BE2C (cell line): ENCODE measurements at places on chromosomes 4 and X.

DNA sequence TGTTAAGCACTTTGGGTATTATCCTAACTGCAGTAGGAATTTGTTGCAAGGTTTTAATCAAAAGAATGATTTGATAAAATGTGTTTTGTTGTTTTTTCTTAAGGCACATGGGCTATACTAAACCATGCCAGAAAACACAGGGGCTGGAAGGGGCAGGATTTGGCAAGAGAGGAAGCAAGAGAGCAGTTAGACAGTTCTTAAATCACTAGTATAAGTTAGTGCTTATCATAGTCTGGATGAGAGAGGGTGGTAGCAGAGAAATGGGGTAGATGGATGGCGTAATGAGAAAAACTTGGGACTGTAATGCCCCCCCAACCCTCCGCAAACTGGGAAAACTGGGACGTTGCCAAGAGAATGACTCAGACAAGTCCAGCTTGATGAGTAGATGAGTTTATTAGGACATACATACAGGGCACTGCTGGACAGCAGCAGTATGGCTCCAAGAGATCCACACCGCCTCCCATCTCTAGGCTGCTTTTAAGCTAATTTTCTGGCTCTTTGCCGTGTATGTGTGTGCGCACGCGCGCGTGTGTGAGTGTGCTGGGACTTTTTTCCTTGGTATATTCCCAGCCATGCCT is 151.5 kb downstream of the PDLIM5 start:
- peak; percentile 84 for DNase-seq

GRCh38 chr4:146943691-146944375 is 1.8 kb downstream of the TTC29 start:
- no peak for DNase-seq

- no peak for DNase-seq
Measured at GRCh38 chr4:123401271-123402120, 4.9 kb downstream of the SPRY1 start.

DNA sequence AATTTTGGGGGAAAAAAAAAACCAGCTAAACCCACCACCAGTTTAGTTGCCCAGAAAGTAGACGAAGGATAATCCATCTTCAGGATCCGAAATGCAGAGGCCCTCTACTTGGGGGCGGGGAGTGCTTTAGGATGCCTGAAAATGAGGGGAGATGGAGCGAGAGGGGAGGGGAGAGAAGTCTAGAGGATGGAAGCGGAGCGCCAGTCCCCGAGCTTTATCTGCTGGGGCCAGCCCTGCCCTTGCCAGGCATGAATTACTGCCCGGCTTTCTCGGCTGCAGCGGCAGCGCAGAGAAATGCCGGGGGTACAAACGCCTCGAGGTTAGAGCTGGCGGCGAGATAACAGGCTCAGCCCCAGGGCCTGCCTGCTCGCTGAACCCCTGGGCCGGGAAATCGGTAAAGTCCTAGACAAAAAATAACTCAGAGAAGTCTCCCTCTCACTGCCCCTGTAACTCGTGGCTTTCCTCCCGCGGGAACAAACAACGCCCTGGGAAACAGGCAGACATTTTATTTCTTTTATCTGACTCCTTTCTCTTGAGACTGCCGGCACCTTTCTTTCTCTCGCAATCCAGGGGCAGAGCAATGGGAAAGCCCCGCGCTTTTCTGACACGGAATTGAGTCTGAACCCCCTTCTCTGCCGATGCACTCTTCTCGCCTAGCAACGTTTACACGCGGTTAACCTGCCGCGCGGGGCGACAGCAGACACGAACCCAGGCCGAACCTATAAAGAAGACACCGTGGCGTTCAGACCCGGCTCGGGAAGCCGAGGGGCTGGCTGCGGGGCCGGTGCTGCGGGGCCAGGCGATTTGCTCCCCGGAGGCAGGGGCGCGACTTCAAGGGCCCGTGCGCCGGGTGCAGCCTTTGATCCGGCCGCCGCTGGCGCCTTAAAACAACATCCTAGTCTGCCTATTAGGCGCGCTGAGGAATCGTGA is 3.1 kb upstream of the MSX1 start:
- DNase-seq, result peak; percentile 44

GRCh38 chr4:40395908-40396793 is 61.0 kb downstream of the CHRNA9 start:
- peak; percentile 14 for DNase-seq

DNA sequence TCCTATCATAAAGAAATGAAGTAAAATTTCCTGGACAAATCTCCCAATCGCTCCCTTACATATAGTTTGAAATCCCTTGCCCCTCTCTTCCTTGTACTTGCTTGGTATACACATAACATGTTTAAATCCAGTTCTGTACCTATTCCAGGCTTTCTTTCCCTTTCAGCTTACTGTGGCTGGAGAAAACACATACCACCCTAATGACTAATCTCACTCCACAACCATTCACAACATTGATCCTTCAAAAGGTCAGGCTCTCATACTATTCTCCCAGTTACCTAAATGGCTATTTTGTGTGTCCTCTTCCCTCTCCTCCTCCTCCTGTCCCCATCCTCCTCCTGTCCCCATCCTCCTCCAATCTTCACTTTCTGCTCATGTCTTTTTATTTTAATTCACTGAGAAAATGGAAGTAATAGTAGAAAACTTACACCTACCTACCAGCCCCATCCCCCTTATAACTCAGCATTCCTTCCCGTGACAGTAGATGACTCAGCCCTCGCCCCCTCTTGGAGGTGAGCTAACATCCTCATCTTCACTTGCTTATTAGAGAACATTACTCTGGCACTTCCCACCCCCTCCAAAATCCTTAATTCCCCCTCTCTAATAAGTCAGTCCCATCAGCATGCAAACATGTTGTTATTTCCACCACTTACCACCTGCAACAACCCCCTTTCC is 77.5 kb downstream of the IL15 start:
- DNase-seq, result no peak

DNA sequence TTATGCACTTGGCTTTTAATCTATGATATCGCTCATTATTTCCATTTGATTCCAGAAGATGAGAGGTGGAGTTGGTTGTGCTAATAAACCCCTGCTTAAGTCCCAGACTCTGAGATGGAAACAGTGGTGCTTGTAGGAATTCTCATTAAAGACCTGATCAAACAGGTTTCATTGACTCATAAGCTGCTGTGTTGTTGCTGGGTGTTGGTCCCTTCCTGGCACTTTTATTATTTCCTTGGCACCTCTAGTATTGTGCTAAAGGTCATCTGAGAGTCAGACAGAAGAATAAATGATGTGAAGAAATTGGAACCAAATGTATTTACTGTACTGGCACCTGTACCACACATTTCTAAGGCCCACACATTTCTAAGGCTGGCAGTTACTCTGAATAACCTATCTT is 544.7 kb upstream of the NR3C2 start:
- no peak for DNase-seq

GRCh38 chr4:164952551-164952950 is 24.9 kb downstream of the TRIM61 start:
- DNase-seq, result no peak

DNA sequence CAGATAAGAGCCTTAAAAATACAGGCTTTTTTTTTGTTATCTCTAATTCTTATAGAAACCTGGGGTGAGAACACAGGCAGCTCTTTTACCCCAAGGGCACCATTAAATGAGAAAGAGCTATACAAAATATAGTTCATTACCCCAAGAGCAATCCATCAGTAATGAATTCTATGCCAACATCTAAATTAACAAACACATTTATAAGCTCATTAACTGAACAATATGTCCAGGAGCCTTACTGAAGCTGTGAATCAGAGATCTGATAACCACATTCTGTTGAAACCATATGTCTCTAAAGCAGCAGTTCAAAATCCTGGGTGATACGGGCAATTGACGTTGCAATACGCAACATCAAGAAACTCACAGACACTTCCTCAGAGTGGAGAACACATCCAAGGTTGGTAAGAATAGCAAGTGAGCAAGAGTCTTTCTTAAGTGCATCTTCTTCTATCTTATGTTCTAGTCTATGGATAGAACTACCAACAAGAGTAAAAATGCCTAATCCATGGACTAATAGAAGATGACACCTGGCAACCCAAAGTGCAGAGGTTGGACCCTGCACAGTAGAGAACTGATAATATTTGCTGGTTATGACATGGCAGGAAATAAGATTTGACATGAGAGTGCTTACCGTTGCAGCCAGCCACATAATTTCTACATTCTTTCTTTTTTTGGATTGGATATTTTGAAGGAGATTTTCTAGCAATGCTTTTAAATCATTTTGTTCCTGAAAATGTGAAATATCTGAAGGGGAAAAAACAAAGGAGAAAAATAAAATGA is 449.3 kb downstream of the IL15 start:
- no peak for DNase-seq

DNA sequence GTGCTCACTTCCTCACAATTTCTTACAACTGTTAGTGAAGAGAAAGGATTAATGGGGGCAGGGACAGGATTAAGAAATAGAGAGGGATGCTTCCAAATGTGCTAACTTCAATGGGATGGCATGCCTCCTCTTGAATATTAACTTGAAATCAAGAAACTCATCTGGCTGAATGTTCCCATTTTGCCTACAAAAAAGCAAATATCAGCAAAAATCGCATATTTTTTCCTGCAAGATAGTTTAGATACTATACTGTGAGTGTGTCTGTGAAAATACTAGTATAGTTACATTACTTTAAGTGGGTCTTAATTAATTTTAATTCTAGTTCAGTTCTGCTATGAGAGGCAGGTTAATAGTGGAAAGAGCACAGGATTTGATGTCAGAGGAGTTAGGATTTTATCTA is 4.9 kb downstream of the PAICS start:
- DNase-seq, result no peak

DNA sequence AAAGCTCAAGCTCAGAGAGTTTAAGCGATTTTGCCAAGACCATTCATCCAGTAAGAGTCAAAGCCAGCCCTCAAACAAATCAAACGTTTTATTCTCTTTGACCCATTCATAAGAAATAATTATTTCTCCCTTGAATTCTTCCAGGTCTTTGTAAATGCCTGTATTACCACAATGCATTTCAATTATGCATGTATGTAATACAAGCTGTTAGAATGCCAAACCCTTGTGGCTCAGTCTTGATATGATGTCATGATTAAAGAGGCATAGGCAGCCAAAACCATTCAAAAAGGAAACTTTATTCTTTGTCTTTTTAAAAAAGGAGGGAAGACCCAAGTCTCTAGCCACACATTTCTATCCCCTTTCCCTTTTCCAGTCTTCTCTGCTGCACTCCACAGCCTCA is 56.5 kb upstream of the PGM2 start:
- DNase-seq, result no peak

GRCh38 chr4:158259955-158260575 is 49.8 kb downstream of the TMEM144 start:
- no peak for DNase-seq

DNA sequence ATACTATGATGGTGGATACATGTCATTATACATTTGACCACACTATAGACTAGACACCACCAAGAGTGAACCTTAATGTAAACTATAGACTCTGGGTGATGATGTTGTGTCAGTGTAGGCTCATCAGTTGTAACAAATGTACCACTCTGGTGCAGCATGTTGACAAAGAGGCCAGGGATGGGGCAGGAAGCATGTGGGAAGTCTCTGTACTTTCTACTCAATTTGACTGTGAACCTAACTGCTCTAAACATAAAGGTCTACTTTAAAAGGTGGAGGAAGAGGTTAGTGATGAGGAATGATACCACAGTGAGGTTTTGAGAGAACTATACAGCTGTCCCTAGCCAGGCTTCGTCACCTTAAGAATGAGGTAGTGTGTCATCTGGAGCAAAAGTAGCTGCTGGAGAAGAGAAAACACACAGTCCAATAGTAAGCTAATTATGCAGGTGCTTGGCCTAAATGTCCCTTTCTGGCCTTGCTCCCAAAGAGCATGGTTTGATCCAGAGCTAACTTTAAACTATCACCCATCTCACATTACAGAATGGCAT is 38.4 kb downstream of the GRSF1 start:
- DNase-seq, result no peak

DNA sequence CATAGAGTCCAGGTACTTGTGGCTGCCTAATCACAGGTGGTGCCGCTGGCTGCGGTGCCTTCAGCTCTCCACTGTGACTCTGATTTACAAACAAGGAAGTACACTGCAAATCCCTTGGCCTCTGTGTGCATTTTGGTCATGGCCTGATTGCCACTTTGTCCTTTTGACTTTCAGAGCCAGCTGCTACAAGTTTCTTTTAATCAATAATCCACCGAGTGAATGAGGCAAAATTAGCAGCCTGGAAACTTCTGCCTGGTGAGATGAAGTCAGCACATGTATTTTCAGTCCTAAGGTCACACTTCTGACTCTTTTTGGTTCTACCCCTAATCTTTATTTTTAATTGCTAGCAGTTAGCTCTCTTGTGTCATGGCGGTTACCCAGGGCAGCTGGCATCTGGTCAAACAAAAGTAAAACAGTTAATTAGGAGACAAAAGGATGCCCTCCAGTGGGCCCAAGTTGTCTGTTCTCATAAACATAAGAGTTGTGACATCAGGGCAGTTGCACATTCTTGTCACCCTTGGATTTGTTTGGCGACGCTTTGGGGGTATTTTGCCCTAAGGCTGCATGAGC is 62.3 kb upstream of the LNX1 start:
- DNase-seq, result peak; percentile 15

GRCh38 chr4:115121351-115122043 is 8.1 kb upstream of the NDST4 start:
- no peak for DNase-seq

GRCh38 chrX:106178826-106179225 is 10.7 kb downstream of the PWWP3B start:
- DNase-seq, result no peak

DNA sequence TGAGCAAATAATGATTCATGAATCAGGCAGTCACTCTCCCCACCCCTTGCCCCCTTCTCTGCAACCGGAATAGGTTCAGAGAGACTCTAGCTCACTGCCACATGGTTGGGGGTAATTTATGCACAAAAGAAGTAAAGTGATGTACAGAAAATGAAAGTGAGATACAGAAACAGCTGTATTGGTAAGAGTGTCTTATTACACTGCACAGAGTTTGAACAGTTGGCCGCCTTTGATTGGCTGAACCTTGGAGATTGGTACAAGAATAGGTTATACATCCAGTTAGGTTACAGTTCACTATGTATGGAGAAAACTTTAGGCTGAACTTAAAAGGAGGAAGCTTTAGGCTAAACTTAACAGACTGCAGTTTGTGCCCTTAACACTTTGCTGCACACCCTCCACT is 34.6 kb upstream of the DIAPH2 start:
- no peak for DNase-seq

DNA sequence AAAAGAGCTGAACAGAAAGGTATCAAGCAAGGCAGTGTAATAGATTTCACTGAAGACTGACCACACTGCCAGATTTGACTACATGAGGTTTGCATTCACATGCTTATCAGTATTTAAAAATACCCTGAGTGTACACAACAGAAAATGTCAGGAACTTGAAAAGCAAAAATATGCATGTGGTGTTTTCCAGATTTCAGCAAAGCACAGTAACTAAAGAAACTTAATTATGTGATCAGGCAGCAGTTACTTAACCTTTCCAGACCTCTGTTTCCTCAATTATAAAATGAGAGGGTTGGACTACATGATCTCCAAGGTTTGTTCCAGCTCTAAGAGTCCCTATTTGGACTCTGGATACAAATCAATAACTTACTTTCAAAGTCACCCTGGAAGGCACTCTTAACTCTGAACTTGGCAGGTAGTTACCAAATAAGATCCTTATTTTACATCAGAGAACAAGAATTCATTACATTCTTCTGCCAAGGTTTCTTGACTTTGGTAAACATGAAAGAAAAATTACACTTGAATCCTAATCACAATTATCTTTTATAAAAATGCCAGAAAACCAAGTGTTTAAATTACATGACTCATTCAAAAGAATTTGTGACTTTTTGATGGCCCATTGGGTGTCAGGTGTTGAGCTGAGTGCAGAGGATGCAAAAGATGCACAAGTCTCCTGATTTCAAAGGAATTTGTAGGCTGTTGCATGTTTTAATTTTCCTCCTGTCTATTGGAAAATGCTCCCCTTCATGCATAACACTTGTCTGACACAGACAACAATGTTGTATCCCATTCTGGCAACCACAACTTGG is 241.6 kb downstream of the MGST2 start:
- no peak for DNase-seq
